Substantia nigra (tissue), 51 donors: ENCODE measurements at places on chromosomes 4 and X.

- DNase-seq: peak; percentile 73
These were observed at the start of gene MAGED1 for GRCh38 chrX:51892921-51893745. Gene MAGED1 (plus strand): TSS chrX:51893623. CDS start chrX:51894305, 682 bp downstream.

- no peak for DNase-seq
These were observed 165.7 kb downstream of the BANK1 start for GRCh38 chr4:101956068-101956825.

- no peak for DNase-seq
These were observed 91.3 kb upstream of the MAGEC2 start for GRCh38 chrX:142296421-142296820.

DNA sequence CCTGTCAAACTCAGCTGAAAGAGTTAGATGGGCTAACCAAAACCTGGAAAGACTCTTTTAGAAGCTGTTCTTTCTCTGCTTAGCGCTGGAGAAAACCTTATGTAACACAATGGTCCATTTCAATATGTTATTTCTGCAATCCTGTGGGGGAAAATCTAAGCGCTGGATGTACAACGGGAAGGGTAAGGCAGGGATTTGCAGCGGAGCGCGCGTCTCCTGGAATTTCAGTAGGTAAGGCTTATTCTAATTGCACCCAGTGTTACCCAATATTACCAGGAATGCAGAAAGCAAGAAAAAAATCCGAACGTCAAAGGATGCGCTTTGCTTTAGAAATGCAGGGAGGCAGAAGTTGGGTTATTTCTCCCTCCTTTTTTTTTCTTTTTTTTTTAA, 2.0 kb downstream of the HS3ST1 start:
- no peak for DNase-seq

- no peak for DNase-seq
These were observed 259.2 kb downstream of the GPC3 start for GRCh38 chrX:133726211-133726630.

GRCh38 chrX:154750301-154751202, at the start of gene GAB3:
Gene GAB3 (minus strand): TSS chrX:154751077. CDS start chrX:154751025, 52 bp downstream.
- DNase-seq: no peak

DNA sequence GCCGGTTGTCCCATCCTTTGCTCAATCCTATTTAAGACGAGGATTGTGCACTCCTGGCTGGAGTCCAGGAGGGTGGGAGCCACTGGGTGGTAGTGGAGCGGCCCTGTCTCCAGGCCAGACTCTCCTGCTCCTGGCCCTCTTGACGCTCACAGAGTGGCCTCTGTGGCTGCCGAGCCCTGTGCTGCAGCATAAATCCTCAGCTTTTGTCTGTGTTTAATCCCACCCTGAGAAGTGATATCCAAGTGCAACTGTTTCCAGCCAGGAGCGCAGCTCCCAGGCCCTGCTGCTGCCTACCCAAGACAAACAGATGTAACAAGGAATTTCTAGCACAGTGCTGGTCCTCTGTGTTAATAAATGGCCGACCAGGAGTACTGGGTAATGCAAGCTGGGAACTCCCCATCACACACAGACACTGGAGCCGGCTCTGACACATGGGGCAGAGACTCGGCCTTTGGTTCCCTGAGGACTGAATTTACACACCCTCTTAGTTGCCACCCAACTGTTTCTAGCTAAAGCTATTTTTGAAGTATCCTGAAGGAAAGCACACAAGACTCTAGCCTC, 85.3 kb downstream of the GATB start:
- no peak for DNase-seq

DNA sequence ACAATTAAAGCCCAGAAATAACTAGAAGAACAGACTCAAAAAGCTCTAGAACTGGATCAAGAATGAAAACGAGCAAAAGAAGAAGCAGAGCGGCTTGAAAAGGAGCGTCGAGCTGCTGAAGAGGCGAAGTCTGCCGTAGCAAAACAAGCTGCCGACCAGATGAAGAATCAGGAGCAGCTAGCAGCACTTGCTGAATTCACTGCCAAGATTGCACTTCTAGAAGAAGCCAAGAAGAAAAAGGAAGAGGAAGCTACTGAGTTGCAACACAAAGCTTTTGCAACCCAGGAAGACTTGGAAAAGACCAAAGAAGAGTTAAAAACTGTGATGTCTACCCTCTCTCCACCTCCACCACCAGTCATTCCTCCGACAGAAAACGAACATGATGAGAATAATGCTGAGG, 56.1 kb upstream of the PPP4R3C start:
- DNase-seq: no peak

GRCh38 chr4:15562623-15563022, 92.5 kb downstream of the FBXL5 start:
- no peak for DNase-seq

DNA sequence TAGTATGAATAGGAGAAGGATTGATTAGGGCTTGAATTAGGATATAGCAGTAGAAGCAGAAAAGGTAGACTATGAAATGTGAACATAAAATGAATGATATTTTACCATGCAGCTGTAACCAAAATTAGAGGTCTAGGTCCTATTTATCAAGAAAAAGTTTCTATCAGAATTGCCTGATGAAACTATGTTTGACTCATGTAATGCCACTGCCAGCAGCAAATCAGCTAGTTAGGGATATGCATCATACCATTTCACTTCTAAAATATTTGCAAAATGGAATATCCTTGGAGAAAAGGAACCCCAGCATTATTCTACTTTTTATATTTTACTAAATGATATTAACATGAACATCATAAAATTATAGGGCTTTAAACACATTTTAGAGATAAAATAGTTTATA, 188.4 kb downstream of the WDFY3 start:
- no peak for DNase-seq

DNA sequence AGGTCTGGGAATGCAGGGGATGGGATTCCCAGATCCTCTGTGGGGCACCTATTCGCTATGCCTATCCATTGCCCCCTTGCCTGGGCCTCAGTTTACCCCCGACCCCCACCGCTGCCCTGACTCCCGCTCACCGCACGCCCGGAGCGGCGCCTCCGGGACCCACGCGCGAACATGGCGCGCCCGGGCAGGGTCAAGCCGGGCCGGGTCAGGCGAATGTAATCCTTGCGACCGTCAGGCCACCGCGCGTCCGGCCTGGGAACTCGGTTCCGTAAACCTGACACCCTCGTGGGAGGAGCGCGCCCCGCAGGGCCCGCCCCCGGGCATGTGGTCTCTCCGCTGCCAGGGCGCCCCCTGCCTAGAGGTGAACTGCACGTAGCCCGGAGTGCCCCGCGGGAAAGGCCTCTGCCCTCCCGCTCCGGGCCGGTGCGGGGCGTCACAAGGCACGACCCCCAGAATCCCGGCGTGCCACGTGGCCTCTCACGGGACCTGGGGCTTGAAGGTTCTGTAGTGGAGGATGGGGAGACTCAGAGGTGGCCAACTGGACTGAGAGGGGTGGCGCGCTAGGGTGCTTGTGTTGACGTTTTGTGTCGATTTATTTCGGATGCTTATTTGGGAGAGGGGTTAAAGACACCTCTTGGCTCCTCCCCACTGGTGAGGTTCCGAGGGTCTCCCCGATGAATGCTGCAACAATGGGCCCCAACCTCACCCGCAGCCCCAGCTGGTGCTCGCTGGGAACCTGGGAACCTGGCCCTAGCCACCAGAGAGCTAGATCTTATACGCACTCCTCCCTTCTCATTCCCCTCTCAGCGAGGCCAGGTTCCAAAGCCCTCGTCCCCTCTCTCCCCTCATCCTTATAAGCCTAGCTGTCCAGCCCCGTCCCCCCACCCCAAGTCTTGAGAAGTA, at the start of gene PRICKLE3:
Gene PRICKLE3 (minus strand): TSS at position 249 of the 903 bp plus-strand sequence. CDS start 76 bp downstream, at position 173.
- no peak for DNase-seq

- DNase-seq: peak; percentile 63
These were observed at the start of gene USP27X for GRCh38 chrX:49878834-49879655. Gene USP27X (plus strand): TSS chrX:49879484. CDS start chrX:49880308, 824 bp downstream.

GRCh38 chrX:26918631-26919030, 544.5 kb downstream of the PPP4R3C start:
- DNase-seq: no peak

GRCh38 chr4:119510395-119511149, 118.0 kb downstream of the PDE5A start:
- DNase-seq: no peak

DNA sequence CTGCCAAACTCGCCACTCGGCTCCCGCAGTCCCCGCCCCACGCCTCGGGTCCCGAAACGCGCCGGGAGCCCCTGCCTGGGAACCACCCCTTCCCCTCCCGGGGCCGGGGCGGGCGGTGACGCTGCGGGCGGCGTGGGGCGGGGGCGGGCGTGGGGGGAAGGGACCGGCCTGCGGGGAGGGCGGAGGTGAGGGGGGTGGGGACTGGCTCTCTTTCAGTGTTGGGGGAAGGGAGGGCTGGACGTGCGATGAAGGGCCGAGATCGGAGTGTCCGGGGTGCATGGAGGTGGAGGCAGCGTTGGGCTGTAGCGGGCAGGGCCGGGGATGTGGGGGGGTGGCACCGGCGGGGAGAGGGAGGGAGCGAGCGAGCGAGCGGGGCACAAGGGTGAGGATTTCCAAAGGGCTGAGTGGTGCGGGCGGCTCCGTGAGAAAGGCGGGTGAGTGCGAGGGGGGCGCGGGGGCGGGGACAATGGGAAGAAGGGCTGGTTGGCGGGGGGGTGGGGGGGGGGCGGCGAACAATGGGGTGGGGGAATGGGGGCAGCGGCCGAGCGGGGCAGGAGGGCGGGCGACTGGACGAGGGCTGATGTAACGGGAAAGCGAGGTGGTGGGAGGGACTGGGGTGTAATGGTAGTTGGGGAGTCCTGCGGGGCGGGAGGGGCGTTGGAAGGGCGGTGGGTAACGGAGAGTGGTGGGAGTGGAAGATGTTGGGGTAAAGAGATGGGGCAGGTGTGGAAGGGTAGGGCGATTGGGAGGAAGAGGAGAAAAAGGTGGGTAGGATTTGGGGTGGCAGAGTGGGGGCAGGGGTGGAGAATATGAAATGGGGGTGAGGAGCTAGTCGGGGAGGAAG, 578 bp downstream of the DCUN1D4 start:
- DNase-seq: peak; percentile 78

DNA sequence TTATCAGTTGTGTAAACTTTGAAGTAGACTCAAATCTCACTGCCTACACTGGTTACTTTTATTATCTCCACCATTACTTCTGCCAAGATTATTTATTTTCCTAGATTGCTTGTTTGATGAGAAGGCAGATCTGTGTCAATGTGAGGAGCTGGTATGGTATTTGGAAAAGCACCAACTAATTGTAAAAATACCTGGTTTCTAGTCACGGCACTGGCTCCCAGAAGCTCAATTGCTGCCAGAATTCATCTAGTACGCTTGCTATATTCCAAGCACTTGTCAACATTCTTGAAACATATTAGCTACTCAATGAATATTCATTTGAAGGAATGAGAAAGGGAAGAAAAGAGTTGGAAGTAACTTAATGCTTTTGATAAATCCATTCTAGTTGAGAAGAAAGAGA, 1376.8 kb upstream of the ADGRL3 start:
- DNase-seq: no peak

DNA sequence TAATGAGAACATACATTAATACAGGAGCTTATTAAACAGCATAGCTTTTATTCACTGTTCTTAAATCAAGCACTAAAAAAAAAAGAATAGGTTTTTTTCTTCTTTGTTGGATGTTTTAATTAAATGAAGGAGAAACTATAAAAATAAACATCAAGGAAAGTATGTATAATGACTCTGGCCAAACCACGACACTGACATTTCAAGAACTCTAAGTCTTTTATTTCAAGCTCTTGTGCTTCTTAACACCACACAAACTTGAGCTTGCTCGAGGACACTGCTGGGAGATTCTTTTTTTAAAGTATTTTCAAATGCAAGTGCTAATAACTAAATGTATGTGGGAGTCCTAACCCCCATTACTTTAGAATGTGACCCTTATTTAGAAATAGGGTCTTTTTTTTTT, 204.9 kb upstream of the PPARGC1A start:
- no peak for DNase-seq

DNA sequence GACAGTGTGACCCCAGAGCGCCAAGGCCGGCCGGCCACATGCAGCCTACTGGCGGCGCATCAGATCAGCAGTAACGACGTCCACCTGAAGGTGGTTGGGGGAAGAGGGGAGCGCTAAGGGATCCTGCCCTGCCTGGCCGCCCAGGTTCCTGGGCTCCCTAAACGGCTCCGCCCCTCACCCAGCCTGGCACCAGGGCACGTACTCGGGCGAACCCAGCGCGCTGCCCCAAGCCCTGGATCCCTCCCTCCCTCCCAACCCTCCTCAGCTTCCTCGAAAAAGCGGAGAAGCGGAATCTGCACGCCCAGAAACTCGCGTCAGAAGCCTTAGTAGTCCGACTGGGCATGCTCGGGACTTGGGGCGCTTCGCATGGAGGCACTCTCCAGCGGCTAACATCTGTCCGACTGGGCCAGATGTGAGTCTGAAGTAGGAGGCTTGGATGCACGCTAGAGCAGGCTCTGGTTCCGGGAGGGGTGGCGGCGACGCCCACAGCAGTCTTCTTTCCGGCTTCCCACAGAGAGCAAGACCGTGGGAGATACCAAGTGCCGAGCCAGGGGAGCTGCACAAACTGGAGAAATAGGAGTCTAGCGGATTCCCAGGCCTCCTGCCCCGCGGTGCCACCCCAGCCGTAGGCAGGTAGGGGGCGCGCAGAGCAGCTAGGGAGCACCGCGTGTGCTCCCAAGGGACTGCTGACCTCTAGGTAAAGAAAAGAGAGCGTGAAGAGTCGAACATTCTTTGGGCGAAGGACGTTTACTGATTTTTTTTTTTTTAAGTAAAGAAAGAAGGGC, 114.3 kb upstream of the TEX13C start:
- peak; percentile 5 for DNase-seq

GRCh38 chr4:185071236-185071811, 53.0 kb downstream of the HELT start:
- DNase-seq: no peak

DNA sequence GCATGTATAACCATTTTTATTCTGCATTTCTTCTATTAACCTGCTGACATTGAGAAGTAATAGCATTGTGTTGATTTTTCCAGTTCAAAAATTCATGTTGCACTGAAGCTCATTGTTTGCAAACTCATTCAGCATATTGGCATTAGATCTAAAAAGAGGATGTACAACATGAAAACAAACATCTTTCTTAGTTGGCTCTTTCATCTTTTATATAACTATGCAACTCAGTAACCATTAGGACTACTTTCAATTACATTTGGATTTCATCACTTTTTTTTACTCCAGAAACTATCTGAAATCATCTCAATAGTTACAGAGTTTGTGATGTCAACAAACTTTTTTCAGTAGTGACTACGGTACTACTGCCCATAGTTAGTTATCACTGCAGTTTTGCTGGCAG, 346.0 kb upstream of the EPHA5 start:
- no peak for DNase-seq

DNA sequence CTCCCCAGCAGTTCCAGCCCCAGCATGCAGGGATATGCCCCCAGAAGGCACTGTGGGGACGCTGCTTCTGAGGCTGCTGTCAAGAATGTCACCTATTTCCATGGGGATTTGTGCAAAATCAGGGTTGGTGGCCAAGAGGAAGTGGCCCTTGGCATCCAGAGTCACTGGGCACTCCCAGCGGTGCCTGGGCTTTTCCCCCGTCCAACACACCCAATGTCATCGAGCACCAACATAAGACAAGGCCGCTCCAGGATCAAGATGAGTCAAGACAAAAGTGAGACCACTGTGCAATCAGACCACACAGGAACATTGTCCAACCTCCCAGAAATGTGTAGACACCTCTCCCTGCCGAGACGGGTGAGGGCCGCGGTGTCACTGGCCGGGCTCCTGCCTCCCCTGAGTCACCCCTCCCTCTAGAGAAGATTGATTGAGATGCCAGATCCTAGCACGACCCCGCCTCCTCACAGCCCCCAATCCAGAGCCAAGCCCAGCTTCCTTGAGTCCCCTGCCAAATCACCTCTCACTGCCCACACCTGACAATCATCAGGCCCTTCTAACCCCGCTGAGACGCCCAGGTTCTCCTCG, 194.3 kb downstream of the AFAP1 start:
- DNase-seq: no peak
